ENCODE measurements at places on chromosomes 7 and 10.

- DNase-seq, result no peak
These were observed 16.8 kb downstream of the VWC2 start for GRCh38 chr7:49790209-49790608.

- no peak for DNase-seq
These were observed 228.4 kb upstream of the RHOBTB1 start for GRCh38 chr10:61172182-61172926.

- no peak for DNase-seq
These were observed 46.4 kb upstream of the PARD3 start for GRCh38 chr10:34861293-34862021.

DNA sequence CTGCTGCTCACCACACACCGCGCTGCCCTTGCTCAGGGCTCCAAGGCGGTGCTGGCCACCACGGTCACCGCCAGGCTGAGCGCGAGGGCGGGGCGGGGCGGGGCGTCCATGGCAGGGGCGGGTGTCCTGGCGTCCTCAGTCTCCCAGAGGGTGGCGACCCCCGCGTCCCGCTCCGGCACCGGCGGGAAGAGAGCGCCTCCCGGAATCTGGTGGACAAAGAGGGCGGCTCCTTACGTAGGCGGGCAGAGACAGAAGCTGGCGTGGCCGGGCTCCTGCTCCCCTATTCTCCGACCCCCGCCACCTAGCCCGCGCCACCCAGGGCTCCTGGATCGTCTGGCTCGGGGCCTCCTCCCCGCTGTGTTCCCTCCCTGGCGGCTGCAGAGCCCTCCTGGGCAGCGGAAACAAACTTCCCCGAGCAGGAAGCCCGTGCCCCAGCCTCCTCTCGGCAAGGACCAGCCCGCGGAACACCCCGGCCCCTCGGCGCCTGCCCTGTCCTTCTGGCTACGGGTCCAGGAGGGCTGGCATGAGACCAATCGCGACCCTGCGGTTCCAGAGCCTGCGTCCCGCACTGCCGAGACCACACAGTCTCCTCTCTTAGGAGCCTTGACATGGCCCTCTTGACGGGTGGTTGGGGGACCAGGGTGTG lies 133.8 kb upstream of the ZNF92 start:
- DNase-seq, result no peak

GRCh38 chr10:78231939-78232338 lies 198.3 kb downstream of the RPS24 start:
- no peak for DNase-seq

DNA sequence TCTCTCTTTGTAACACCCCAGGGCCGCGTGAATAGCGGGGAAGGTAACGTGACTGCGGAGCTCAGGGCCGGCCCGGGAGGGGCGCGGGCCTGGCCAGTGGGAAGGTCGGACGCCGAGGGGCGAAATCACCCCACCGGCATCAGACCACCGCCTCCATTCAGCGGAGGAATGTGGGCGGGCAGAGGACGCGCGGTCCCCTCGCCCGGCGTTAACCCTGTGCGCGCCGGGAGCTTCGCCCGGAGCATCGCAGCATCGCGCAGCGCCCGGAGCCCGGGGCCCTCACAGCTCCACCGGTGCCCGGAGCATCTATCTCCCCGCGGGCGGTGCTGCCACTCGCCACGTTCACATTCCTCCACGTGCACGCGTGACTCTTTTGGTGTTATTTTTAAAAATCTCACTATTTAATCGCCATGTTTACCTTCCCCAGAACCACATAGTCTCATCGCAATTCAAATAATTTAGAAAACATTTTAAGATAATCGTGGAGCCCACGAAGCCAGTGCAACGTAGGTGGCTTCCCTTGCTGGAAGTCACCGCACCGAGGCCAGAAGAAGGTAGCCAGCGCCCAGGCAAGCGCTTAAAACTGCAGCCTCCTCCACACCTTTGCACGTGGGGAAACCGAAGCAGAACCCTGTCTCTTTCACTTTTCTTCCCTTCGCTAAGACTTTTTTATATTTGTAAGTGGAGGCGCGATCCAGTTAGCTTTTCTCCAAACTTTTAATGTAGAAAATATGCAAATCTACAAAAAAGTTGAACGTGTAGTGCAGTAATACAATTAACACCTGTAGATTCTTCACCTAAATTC lies 21.8 kb downstream of the FGFBP3 start:
- DNase-seq, result peak; percentile 27

- DNase-seq, result no peak
These were observed 230.1 kb downstream of the TCERG1L start for GRCh38 chr10:131081376-131081775.

DNA sequence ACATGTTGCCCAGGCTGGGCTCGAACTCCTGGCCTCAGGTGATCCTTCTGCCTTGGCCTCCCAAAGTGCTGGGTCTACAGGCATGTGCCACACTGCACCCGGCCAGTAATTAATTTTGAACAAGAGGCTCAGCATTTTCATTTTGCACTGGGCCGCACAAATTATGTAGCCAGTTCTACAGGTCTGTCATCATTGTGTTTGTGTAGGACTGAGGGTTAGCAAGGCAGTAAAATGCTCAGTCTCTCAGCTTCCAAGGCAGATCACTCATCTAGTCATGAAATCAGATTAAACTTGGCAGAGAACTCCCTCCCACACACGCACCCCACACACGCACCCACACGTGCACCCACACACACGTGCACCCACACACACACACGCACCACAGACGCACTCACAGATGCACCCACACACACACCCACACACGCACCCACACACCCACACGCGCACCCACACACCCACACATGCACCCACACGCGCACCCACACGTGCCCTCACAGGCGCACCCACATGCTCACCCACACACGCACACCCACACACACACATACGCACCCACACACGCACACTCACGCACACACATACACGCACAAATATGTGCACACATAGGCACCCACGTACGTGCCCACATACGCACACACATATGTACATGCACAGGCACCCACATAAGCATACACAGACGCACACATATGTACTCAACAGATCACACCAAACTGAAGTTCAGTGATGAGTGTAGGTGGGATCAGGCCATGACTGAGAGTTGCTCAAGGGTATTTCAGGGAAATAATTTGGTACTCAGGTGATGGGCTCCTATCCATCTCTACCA lies 27.8 kb upstream of the PROSER2 start:
- DNase-seq, result no peak

- no peak for DNase-seq
These were observed 5.1 kb downstream of the SHH start for GRCh38 chr7:155807065-155807671.

GRCh38 chr10:132942101-132943057 lies at the start of gene CFAP46:
CFAP46 (minus strand) TSS chr10:132942570; CDS start chr10:132942484, 86 bp downstream.
- peak; percentile 34 for DNase-seq

GRCh38 chr10:112679392-112679791 lies 232.4 kb downstream of the VTI1A start:
- no peak for DNase-seq

GRCh38 chr7:116592445-116592844 lies 67.6 kb downstream of the CAV1 start:
- no peak for DNase-seq

DNA sequence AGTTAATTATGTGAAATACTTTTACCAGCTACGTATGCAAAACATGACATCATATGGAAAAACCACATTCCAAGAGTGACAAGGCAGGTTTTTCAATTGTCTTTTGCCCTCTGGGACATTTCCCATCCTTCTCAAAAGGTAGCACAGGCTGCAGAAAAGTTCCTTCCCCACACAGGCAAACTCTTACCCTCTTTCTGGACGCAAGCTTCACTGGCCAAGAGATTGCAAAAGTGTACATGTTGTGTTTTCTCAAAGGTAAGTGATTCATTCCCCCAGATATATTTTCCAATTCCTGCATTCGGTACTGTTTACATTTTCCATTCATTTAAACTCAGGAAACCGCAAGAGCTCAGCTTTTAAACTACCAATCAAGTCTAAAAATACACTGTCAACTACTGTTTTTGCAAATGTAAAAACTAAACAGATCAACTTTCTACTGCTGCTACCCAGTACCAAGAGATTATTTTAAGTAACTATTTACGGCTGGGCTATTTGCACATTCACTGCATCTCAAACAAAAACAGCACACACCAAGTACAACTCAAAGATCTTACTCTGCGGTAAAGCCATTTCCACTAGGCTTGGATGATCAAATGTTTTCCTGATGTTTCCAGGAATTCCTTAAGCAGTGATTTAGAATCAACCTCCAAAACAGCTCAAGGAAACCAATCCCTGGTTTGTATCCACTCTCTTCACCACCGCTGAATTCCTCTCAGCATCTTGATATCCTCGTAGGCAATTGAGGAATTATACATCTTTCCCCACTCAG lies 233.6 kb upstream of the CCDC6 start:
- DNase-seq, result no peak

DNA sequence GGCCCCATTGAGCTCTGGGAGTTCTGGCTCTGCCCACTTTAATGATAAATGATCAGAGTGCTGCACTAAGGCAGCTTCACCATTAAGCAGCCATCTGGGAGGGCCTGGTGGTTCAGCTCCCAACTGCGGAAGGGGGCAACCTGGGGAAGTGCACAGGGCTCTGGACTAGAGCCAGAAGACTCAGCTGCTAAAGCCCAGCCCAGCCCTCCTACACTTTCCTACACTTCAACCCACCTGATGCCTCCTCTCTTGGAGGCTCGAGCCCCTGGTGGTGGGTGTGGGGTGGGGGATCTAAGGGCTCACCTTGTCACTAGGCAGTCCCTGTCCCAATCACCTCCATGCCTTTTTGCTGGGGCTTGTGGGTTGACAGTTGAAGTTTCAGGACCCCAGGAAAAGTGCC lies 60.6 kb upstream of the ANTXRL start:
- no peak for DNase-seq

DNA sequence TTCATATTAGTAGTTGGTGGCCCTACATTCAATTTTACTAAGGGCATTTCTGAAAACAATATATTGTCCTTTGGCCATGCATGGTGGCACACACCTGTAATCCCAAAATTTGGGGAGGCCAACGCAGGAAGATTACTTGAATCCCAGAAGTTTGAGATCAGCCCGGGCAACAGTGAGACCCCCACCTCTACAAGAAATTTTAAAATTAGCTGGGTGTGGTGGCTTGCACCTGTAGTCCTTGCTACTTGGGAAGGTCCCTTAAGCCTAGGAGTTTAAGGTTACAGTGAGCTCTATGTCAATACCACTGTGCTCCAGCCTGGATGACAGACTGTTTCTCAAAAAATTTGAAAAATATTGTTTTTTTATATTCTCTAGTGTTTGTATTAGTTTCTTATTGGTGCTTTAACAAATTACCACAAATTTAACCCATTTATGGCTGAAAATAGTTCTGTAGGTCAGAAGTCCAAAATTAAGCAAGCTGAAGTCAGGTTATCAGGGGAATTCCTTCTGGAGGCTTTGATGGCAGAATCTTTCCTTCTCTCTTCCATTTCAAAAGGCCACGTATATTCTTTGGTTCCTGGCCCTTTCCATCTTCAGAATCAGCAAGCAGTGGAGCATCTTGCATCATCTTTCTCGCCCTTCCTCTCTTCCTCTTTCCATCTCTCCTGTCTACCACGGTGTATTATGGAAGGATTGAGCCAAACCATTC lies 12.4 kb downstream of the CBX3 start:
- DNase-seq, result no peak

DNA sequence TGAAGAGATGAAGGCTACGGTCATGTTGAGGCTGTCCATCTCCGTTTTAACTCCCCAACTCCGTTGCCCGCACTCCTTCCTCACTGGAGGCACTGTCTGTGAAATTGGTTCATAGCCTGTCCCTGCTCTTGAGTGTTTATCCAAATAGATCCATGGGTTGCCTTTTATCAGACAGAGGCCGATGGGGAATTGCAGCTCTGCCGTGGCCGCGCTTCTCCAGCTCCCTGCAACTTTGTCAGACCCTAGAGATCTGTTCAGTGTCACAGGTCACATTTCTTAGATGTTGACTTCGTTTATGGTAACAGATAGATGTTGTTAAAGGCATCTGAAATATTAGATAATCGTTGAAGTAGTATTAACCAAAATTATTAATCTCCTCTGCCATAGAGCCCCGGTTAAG lies 14.7 kb downstream of the PPP2R2D start:
- no peak for DNase-seq

DNA sequence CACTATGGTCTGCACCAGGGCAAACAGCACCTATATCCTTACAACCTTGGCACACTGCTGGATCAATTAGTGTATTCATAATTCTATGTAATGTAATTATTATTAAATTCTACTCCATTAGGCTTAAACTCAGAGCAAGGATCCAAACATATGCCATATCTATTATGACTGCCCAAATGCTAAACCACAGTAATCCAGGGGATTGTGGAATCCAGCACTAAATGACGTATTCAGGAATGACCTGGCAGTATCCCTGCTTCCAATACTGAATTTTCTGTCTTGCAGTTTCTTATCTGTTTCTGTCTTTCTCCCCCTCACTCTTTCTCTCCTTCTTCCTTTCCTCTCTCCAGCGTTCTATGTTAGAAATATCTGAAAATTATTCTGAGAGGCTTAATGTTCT lies 16.5 kb upstream of the UBE2D1 start:
- no peak for DNase-seq

DNA sequence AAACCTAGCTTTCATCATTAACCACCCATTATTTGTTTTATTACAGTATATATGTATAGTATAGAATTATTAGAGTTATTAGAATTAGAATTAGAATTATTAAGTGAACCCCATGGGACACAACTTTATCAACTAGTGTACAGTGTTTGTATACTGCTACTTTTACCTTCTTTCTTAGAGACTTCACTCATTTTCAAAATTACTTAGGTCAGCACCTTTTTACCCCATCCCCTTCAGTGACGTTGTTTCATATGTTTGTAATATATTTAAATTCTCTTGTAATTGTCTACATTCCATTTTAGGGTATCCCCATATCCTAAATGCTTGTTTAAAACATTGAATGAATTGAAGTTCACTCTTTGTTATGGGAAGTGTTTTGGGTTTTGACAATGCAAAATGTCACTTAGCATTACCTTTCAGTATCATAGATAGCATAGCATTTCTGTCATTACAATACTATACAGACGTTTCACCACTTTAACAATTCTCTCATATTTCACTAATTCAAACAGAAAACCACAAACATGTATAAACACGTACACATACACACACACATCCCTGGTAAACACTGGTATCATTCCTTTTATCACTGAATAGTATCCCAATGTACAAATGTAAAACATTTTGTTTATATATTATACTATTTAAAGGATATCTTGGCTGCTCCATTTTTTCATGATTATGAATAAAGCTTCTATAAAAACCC lies 229.9 kb upstream of the MAGI2 start:
- no peak for DNase-seq

DNA sequence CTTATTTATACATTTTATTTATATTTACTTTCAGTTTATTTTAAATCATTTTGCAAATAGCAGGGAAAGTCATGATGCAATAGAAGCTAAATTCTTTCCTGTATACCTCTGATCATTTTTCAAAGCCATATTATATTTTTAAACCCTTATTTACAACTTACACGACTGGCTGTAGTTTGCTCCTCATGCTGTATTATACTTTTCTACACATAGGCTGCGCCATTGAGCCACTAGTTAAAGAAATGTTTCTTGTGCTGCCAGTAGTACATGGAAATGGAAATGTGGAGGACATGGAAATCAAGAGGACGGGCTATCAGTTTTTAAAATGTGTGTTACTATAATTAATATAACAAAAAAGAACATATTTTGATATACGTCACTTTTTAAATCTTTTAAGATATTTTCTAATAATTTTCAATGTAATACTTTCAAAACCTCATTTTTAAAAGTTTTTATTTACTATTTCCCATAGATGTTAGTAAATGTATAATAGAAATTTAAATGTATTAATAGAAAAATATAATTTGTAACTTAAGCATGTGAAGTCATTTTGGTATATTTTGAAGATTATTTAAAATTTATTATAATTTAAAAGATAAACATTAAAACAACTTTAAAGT lies 118.5 kb downstream of the VTI1A start:
- no peak for DNase-seq

- DNase-seq, result no peak
These were observed 85.5 kb downstream of the TMEM130 start for GRCh38 chr7:98784216-98784785.

- no peak for DNase-seq
These were observed 220.7 kb downstream of the ADK start for GRCh38 chr10:74371696-74372095.

Data from activated CD4-positive, alpha-beta T cell treated with anti-CD3 and anti-CD28 coated beads, Interleukin-2, amount 50 U/mL, for 48 hours (primary cell).